Stimulated activated CD8-positive, alpha-beta memory T cell treated with anti-CD3 and anti-CD28 coated beads, Interleukin-15, amount 100 ng/mL, for 4 hours (primary cell): ENCODE measurements at places on chromosomes 7 and 10.

DNA sequence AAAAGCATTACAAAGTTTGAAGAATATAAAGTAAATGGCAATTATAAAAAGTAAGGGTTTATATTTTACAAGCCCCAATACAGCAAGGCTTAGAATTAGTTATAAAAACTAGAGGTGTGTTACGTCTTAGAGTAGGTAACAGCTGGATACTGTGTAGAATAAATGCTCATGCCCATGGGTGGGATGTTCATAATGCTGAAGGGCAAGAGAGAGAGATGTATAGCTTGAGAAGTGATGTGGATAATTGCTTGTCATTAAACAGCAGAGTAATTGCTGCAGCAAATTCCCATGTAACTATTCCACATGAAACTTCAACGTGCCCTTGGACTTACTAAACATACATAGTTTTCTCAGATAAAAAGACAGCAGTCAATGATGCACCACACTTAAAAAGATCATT, 233.8 kb downstream of the IMMP2L start:
- no peak for DNase-seq

- DNase-seq, result no peak
Measured at GRCh38 chr10:103853428-103854264, 1.7 kb downstream of the SH3PXD2A start.

GRCh38 chr10:86155054-86155921, 211.3 kb downstream of the GRID1 start:
- no peak for DNase-seq

DNA sequence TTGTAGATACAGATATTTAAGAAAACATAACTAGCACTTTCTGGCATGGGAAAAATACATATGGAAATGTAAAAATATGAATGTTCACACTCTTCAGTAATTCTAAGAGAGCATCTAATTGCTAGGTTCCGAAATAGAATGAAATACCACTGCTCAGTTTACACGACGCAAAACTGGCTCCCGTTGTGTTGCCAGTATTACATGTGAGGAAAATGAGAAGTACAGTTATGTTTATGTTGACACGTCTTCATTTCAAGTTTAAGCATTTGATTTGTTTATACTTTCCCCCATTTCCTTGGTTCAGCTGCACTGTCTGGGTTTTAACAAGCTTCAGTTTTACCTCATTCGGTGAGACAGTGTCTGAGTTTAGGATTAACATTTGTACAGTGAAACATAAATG, 275.8 kb upstream of the SEMA3D start:
- no peak for DNase-seq

GRCh38 chr10:117960345-117960935, 86.3 kb downstream of the RAB11FIP2 start:
- no peak for DNase-seq

- no peak for DNase-seq
Measured at GRCh38 chr10:16950656-16951601, 133.7 kb upstream of the RSU1 start.

DNA sequence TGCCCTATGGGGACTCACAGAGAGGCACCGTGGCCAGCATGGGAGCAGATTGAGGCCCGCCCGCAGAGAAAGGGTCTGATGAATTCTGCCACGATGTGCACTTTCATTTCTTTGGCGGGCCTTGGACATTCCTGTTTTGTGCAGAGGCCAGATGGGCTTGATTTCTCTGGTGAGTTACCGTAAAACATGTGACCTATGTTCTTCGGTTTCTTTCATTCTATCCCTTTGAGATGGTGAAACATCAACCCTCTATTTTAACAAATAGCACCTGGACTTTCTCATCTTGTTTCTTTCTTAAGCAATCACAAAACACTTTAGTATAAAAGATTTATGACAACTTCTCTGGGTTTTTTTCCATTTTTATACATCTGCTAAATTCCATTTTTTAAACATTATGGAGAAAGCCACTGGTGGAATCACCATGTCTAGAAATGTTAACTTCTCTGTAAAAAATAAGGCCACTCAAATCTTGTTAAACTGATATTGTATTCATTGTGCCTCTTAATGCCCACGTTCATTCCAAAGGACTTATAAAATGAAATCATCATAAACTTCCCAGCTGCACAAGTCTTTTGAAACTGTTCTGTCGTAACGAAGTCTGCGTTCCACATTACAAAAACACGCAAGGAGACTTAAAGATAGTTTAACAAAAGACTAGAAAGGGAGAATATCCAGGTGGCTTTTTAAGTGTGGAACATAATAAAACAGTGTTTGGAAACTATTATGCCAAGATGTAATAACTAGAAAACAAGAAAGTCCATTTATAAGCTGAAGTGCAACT, 21.4 kb upstream of the ODAD2 start:
- no peak for DNase-seq

- DNase-seq, result no peak
Measured at GRCh38 chr10:44863344-44864047, 47.6 kb upstream of the TMEM72 start.

DNA sequence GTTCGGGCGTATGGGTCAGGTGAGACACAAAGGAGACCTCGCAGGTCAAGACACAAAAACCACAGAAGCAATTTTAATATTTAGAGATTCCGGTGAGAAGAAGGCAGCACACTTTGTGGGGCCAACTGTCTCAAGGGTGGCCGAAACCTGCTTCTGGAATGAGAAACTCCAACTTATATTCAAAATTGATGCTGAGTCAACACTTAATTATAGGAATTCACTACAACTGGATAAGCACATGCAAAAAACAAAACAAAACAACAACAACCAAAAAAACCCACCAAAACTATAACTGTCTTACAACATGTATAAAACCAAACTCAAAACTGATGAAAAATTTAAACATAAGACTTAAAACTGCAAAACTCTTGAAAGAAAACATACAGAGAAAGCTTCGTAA, 593.3 kb downstream of the POM121L12 start:
- no peak for DNase-seq

DNA sequence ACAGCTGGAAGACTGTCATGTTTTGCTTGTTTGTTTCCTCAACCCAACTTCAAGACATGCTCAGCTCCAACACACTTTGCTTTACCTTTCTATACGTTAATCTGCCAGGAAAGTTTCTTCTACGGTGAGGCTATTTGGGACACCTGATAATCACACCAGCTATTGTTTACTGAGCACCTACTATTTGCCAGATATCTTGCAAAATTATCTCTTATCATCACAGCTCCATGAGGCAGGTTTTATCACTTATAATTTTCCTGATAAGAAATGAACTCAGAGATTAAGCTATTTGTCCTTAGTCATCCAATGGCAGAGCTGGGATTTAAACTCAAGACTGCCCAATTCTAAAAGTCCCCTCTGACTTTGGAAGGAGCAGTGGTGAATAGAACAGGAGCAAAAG, 117.4 kb downstream of the CREB5 start:
- no peak for DNase-seq

GRCh38 chr7:82080254-82080927, 310.5 kb upstream of the HGF start:
- no peak for DNase-seq
